Daoy (cell line): ENCODE measurements at places on chromosomes 2 and 18. TPM values are rescaled to one million over a fixed set of nuclear protein-coding genes. Genes with fewer than 3 reads are reported as not detected.

Gene C2orf72
- 0.57 and 0.86 TPM in 2 replicates for total RNA-seq

Gene DYSF
- 0.23 and 5.9 TPM in 2 replicates for total RNA-seq

Gene INHBB
- 0.29 and 1.0 TPM in 2 replicates for total RNA-seq

Gene WDR7
- total RNA-seq: 5.1 and 5.8 TPM in 2 replicates
